ENCODE measurements at places on chromosomes 7 and 10.

DNA sequence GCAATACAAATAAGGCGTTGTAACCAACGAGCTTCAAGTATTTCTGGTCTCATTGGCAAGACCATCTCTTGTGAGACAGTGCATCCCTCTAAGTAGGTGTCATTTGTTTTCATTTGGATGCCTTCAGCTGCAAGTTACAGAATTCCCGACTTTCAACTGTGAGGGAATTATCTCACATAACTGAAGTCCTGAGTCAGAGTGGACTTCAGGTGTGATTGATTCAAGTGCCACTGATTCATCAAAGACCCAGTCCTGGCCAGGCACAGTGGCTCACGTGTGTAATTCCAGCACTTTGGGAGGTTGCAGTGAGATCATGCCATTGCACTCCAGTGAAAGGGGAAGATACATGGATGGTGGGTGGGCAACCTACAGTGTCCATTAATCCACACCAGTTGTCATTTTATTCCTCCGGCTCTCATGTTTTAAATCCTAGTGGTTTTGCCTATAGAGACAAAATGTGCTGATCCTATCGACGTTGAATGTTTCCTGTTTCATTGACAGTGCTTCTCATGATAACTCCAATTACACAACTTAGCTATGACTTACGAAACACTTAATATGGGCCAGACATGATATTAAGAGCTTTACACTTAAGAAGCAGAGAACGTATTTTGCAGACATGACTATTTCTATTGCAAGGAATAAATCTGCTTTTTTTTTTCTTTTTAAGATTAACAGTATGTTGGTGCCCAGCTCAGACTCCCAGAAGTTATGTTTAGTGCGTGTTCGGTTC is 268.0 kb downstream of the FRMD4A start:
- H3K4me1 ChIP-seq, result 0 out of 2 replicates have a peak, but pooled peaks cover 4% of the 10 kb centered on the region
- no peak for DNase-seq
- no peak overlapping the region for H3K27ac ChIP-seq

- no peaks in the 10 kb centered on the region for H3K36me3 ChIP-seq
- peaks cover 3% of the 10 kb centered on the region for H3K4me1 ChIP-seq
- DNase-seq, result no peak
Measured at GRCh38 chr10:120076996-120077706, 184.6 kb downstream of the SEC23IP start.

- no peak overlapping the region for H3K4me3 ChIP-seq
- no peak overlapping the region for H3K27ac ChIP-seq
- 0 out of 2 replicates have a peak, but pooled peaks cover 8% of the 10 kb centered on the region for H3K36me3 ChIP-seq
- no peaks in the 10 kb centered on the region for H3K27me3 ChIP-seq
- no peaks in the 10 kb centered on the region for H3K4me1 ChIP-seq
Measured at GRCh38 chr10:132057191-132057681, 8.5 kb upstream of the JAKMIP3 start.

GRCh38 chr10:42836771-42837468 is 54.3 kb downstream of the BMS1 start:
- H3K27ac ChIP-seq, result no peak overlapping the region
- H3K4me1 ChIP-seq, result peaks cover 6% of the 10 kb centered on the region
- peak; percentile 62 for DNase-seq
- H3K27me3 ChIP-seq, result peaks cover 13% of the 10 kb centered on the region
- peak overlapping the region; percentile 72 for H3K4me3 ChIP-seq
- H3K36me3 ChIP-seq, result no peaks in the 10 kb centered on the region

GRCh38 chr10:130109796-130110245 is 809 bp downstream of the C10orf143 start:
- no peaks in the 10 kb centered on the region for H3K27me3 ChIP-seq
- peak overlapping the region; percentile 88 for H3K27ac ChIP-seq
- H3K4me1 ChIP-seq, result peaks cover 18% of the 10 kb centered on the region
- H3K4me3 ChIP-seq, result peak overlapping the region; percentile 98
- peak; percentile 88 for DNase-seq

DNA sequence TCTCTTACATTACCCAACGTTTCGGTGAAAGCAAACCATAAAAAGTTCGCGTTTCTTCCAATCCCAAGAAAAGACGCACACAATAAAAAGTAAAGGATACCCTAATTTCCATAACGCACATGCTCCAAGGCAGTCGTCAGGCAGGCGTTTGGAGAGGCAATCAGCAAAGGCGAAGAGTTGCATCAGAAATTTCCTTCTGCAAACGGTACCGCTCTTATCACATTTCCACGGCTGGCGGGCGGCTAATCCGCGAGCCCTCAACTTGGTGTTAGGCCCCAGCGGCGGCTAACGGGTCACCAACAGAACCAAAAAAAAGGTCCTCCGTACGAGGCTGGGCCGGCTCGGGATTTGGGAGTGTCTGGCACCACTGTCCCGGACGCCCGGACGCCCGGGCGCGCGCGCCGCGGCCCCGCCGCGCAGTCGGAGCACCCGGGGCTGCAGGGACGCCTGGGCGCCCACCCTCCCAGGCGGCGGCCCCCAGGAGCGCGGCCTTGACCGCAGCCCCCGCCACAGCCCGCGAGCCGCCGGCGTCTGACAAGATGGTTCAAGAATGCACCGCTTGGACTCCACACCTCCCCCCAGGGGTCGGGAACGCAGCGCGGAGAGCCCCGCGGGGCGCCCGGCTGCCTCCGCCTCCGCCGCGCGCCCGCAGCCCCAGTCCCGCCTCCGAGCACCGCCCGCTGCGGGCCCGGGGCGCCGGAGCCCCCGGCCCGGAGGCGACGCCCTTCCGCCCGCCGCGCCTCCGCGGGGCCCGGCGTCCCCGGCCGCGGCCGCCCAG is 9.8 kb upstream of the GRB10 start:
- peak overlapping the region; percentile 42 for H3K27ac ChIP-seq
- H3K4me3 ChIP-seq, result peak overlapping the region; percentile 84
- peak; percentile 67 for DNase-seq
- peaks cover 26% of the 10 kb centered on the region for H3K27me3 ChIP-seq

DNA sequence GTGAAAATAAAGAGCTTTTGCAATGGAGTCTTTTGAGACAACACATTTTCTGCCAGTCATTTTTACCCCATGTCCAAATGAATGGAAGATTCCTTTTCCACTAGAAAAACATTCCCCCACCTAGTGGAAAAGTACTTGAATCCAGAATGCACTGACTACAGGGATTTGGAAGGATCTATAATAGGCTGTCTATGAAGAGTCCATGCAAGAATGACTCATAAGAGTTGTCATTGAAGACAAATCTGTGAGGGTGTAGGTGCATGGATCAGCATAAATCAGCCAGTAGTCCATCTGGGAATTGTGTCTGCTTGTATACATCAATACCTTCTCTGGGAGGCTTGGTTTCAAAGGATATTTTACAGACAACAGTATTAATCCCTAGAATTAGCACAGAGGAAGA is 32.5 kb upstream of the TRUB1 start:
- H3K27ac ChIP-seq, result no peak overlapping the region
- H3K4me1 ChIP-seq, result 0 out of 2 replicates have a peak, but pooled peaks cover 2% of the 10 kb centered on the region
- no peak for DNase-seq
- H3K4me3 ChIP-seq, result no peak overlapping the region

DNA sequence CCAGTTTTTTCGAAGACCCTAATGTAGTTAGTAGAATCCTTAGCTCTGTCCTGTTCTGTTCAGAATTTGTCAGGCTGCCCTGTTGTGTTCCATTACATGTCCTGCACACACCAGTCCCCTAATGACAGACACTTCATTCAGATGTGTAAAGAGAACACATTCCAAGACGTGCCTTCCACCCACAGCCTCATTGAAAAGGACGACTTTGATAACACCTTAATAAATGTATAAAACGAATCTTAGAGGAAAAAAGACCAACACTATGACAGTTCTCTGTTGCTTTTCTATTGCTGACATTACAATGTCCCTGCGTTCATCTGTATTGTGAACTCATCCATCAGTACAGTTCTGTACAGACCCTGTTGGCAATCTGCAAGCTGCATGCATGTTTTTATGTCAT is 3.5 kb downstream of the LRRTM3 start:
- no peak overlapping the region for H3K27ac ChIP-seq
- no peak overlapping the region for H3K4me3 ChIP-seq
- H3K36me3 ChIP-seq, result no peaks in the 10 kb centered on the region
- peaks cover 33% of the 10 kb centered on the region for H3K4me1 ChIP-seq
- DNase-seq, result no peak
- H3K27me3 ChIP-seq, result peaks cover 36% of the 10 kb centered on the region

- H3K27me3 ChIP-seq, result no peaks in the 10 kb centered on the region
- no peaks in the 10 kb centered on the region for H3K4me1 ChIP-seq
- no peak for DNase-seq
- no peak overlapping the region for H3K4me3 ChIP-seq
Measured at GRCh38 chr10:107741971-107742370, 577.5 kb upstream of the SORCS1 start.

- no peaks in the 10 kb centered on the region for H3K4me1 ChIP-seq
- no peaks in the 10 kb centered on the region for H3K27me3 ChIP-seq
- H3K27ac ChIP-seq, result no peak overlapping the region
- no peak for DNase-seq
Measured at GRCh38 chr7:75591467-75592255, 99.5 kb downstream of the SPDYE5 start.

GRCh38 chr7:77661816-77662215 is 34.4 kb upstream of the RSBN1L start:
- H3K27ac ChIP-seq, result peak overlapping the region; percentile 19
- DNase-seq, result no peak
- no peaks in the 10 kb centered on the region for H3K36me3 ChIP-seq
- no peaks in the 10 kb centered on the region for H3K27me3 ChIP-seq
- no peaks in the 10 kb centered on the region for H3K4me1 ChIP-seq

DNA sequence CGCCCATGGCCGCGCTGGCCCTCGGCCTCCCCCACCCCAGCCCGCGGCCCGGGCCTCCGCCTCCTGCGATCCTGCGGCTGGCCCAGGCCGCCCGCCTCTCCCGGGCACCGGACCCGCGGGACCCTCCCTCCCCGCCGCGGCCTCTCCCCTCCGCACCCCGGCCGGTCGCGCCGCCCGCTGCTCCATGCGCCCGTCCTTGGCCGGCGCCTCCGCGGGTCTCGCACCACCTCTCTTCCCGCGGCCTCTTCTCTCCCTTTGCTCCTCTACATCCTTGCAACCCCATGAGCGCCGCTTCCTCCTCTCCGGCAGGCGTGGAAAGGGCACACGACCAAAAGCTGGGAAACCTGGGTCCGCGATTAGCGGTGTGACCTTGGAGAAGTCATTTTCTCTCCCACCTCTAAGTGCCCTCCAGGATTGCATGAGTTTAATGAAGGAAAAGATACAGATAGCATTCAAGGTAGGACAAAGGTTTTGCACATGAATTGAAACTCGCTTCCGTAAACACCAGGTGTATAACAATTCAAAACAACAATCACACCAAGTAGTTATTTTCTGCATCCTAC is 448 bp upstream of the SRPK2 start:
- peaks cover 8% of the 10 kb centered on the region for H3K4me1 ChIP-seq
- peak; percentile 78 for DNase-seq
- no peak overlapping the region for H3K27ac ChIP-seq
- peaks cover 9% of the 10 kb centered on the region for H3K27me3 ChIP-seq
- no peaks in the 10 kb centered on the region for H3K36me3 ChIP-seq

GRCh38 chr10:31707093-31708039 is 221.3 kb downstream of the ARHGAP12 start:
- no peaks in the 10 kb centered on the region for H3K27me3 ChIP-seq
- no peak for DNase-seq
- peaks cover 14% of the 10 kb centered on the region for H3K4me1 ChIP-seq
- no peak overlapping the region for H3K4me3 ChIP-seq

DNA sequence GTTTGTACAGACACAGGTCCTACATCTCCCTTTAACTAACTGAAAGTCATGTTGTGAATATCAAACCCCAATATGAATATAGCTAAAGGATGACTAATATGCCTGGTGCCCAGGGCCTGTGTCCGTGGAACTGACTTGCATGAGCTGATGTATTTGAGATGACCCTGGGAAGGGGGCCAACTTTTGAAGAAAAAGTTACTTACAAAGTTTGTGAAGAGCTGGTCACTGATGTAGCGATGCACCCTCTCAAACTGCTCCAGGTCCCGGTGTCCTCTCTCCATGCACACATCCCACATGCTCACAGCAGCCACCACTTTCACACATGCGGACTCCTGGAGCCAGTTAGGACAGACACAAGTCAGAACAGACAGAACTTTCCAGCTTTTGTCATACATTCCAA is 106.2 kb downstream of the ABCC2 start:
- H3K36me3 ChIP-seq, result peaks cover 84% of the 10 kb centered on the region
- H3K4me3 ChIP-seq, result no peak overlapping the region
- no peak for DNase-seq
- H3K27ac ChIP-seq, result no peak overlapping the region
- no peaks in the 10 kb centered on the region for H3K27me3 ChIP-seq

- H3K4me3 ChIP-seq, result no peak overlapping the region
- no peaks in the 10 kb centered on the region for H3K27me3 ChIP-seq
- no peaks in the 10 kb centered on the region for H3K36me3 ChIP-seq
Measured at GRCh38 chr10:96626795-96627194, 40.0 kb upstream of the TM9SF3 start.

DNA sequence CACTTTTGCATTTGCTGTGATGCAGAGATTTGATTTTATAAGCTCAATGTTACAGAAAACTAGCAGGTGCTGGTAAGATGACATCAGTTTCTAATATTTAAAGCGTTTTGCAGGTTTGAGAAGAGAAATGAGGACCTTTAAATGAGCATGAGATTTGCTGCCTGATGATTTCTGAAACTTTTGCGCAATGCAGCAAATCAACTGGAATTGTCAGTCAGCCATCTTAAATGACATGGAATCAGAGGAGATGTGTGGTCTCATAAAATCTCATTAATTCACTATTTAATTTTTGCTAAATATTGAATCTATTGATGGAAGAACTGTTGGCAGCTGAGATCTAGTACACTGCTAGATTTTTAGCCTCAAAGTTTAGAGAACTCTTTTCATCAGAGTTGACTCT is 3.9 kb downstream of the RBM17 start:
- H3K27ac ChIP-seq, result no peak overlapping the region
- H3K4me1 ChIP-seq, result peaks cover 52% of the 10 kb centered on the region
- H3K27me3 ChIP-seq, result no peaks in the 10 kb centered on the region
- no peak for DNase-seq
- H3K4me3 ChIP-seq, result no peak overlapping the region
- H3K36me3 ChIP-seq, result no peaks in the 10 kb centered on the region

DNA sequence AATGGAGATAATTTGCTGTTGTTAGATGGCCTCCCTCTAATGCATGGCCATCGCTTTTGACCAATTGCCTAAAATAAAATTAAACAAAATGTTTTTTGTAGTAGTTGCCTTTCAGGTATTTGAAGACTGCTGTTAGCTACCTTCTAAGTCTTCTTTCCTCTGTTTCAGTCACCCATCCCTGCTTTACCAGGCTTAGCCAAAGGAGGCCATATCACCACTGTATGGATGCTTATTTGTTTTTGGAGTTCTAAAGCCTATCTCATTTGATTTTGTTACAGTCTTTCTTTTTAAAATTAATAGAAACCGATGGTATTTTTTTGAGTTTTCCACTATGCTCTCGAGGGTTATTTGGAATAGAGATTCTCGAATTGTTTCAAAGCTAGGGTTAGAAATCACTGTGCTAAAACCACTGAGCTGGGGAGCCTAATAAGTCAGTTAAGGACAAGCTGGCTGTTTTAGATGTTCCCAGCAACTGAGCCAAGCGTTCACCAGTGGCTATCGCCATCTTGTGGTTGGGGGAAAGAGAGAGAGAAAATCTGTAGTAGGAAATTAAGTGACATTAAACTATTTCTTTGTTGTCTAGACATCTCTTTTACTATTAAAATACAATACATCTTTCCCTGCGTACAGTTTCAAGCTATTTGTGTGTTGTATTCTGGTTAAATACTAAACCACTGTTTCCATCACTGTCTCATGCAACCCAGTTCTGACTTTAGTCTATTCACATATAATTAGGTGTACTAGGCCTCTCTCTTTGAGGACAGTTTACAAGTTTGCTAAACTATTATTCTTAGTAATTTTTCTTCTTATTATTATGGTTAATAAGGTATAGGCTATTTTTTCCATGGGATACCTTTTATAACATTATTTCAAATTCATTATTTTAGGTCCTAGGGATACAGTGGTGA is 52.2 kb downstream of the GPR158 start:
- no peak overlapping the region for H3K27ac ChIP-seq
- DNase-seq, result peak; percentile 74
- H3K4me1 ChIP-seq, result no peaks in the 10 kb centered on the region
- no peaks in the 10 kb centered on the region for H3K27me3 ChIP-seq
- H3K4me3 ChIP-seq, result no peak overlapping the region

Measured in GM23338 (cell line).